ENCODE measurements at places on chromosomes 3 and 15. TPM values are rescaled to one million over a fixed set of nuclear protein-coding genes. Genes with fewer than 3 reads are reported as not detected.
A peak's percentile ranks its signal among the peaks of the same experiment; 100 is the strongest.

DNA sequence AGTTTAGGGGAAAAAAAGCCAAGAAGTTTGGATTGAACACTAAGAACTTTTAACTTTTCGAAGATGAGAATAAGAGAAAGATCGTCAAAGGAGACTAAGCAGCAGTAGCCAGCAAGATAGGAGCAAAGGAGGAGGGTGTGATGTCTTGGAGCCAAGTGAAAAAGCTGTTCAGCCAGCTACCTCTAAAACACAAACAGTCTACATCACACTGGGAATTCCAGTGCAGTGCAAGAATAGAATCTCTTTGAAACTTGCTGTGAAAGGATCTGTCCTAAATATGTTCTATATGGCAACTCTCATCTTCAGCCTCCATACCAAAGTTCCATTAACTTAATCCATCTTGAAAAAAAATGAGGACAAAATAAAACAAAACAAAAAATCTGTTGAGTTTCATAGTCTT lies 541.5 kb downstream of the MAGI1 start:
- H3K4me1 ChIP-seq, result no peaks in the 10 kb centered on the region
- DNase-seq, result no peak
- no peak overlapping the region for H3K27ac ChIP-seq
- H3K27me3 ChIP-seq, result no peaks in the 10 kb centered on the region

- H3K4me1 ChIP-seq, result peaks cover 62% of the 10 kb centered on the region
- no peak for DNase-seq
- no peaks in the 10 kb centered on the region for H3K27me3 ChIP-seq
- peak overlapping the region; percentile 99 for H3K27ac ChIP-seq
- H3K36me3 ChIP-seq, result peaks cover 13% of the 10 kb centered on the region
Observed at GRCh38 chr3:187747506-187747905, 2.2 kb upstream of the BCL6 start.

- no peak overlapping the region for H3K4me3 ChIP-seq
- no peak for DNase-seq
- no peak overlapping the region for H3K27ac ChIP-seq
- peaks cover 26% of the 10 kb centered on the region for H3K36me3 ChIP-seq
- peaks cover 32% of the 10 kb centered on the region for H3K4me1 ChIP-seq
Observed at GRCh38 chr15:75924576-75924975, 20.9 kb downstream of the FBXO22 start.

DNA sequence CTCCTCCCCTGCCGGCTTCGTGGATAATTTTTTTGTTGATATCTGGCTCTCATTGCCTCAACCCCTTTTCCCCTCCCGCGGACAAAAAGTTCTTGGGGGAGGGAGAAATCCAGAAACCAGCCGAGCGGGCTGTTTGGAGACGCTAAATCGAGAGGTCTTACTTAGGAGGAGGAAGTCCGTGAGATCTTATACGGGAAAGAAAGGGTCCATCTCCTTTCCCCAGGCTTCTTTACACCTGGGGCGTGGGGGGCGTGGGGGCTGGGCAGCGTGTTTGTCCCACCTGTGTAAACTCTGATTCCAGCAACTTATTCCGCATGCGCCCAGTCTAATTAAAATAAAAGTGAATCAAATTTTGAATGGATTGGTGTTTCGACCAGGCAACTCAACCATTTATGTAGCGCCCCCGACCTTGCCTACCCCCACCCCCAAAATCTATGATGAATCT lies 364 bp upstream of the CADPS start:
- no peaks in the 10 kb centered on the region for H3K36me3 ChIP-seq
- no peak overlapping the region for H3K4me3 ChIP-seq
- H3K27me3 ChIP-seq, result peaks cover 40% of the 10 kb centered on the region
- no peak overlapping the region for H3K27ac ChIP-seq

DNA sequence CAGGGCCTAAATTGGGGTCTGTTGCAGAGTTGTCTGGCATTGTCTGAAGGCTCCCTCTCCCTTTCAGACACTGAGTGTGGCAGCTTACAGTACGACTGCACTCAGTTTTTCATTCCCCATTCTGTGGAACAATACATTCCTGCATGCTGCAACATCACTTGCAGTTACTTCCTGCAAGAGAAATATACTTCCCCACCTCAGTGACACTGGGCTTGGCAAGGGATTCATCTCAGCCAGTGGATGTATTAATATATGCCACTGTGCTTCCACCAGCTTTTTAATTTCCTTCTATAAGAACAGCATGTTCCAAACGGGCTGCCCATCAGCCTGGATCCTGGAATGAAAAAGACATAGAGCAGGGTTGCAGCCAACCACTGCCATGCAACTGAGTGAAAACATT lies 23.1 kb downstream of the B3GALNT1 start:
- no peak for DNase-seq
- peaks cover 8% of the 10 kb centered on the region for H3K36me3 ChIP-seq
- H3K4me3 ChIP-seq, result no peak overlapping the region
- peaks cover 29% of the 10 kb centered on the region for H3K4me1 ChIP-seq
- H3K27me3 ChIP-seq, result peaks cover 5% of the 10 kb centered on the region

DNA sequence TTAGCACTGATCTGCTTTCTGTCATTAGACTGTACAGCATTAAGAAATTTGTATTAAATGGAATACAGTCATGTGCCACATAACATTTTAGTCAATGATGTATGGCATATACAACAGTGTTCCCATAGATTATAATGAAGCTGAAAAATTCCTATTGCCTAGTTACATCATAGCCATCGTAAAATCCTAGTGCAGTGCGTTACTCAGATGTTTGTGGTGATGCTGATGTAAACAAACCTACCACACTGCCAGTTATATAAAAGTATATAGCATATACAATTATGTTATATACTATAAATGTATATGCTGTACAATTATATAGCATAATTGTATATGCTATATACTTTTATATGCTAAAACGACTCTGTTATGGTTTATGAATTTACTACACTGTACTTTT lies 41.7 kb downstream of the APH1B start:
- no peak for DNase-seq
- no peak overlapping the region for H3K4me3 ChIP-seq
- no peak overlapping the region for H3K27ac ChIP-seq
- H3K27me3 ChIP-seq, result peaks cover 15% of the 10 kb centered on the region
- H3K4me1 ChIP-seq, result no peaks in the 10 kb centered on the region
- H3K36me3 ChIP-seq, result no peaks in the 10 kb centered on the region

GRCh38 chr15:78969687-78970349 lies 25.0 kb upstream of the CTSH start:
- no peak for DNase-seq
- H3K27me3 ChIP-seq, result peaks cover 8% of the 10 kb centered on the region
- H3K4me1 ChIP-seq, result no peaks in the 10 kb centered on the region
- H3K4me3 ChIP-seq, result no peak overlapping the region
- no peaks in the 10 kb centered on the region for H3K36me3 ChIP-seq

GRCh38 chr3:99681976-99682375 lies 43.6 kb downstream of the COL8A1 start:
- H3K4me3 ChIP-seq, result no peak overlapping the region
- H3K4me1 ChIP-seq, result no peaks in the 10 kb centered on the region
- H3K27ac ChIP-seq, result no peak overlapping the region
- no peaks in the 10 kb centered on the region for H3K36me3 ChIP-seq
- peaks cover 2% of the 10 kb centered on the region for H3K27me3 ChIP-seq

- H3K27ac ChIP-seq, result no peak overlapping the region
- H3K4me3 ChIP-seq, result no peak overlapping the region
- H3K36me3 ChIP-seq, result no peaks in the 10 kb centered on the region
- no peaks in the 10 kb centered on the region for H3K4me1 ChIP-seq
- DNase-seq, result no peak
Observed at GRCh38 chr3:172869368-172869771, 118.8 kb downstream of the ECT2 start.

- H3K27me3 ChIP-seq, result no peaks in the 10 kb centered on the region
- no peak overlapping the region for H3K4me3 ChIP-seq
- no peaks in the 10 kb centered on the region for H3K36me3 ChIP-seq
- H3K27ac ChIP-seq, result no peak overlapping the region
Observed at GRCh38 chr3:23590424-23591273, 215.1 kb upstream of the UBE2E1 start.

DNA sequence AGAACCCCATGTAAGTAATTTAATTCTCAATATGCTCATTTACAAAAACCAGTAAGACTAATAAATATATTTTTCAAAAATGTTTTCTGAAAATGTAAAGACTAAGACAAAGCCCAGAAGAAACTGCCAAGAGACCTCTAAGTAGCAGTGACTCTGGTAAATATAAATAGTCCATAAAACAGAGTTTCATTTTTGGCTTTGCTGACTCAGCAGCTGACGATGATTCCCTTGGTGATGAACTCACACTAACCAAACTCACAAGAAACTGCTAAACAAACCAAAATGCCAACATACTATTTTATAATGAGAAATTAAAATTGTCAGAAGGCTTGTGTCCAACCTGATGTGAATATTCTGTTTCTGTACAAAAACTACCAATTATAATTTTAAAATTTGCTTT lies 31.5 kb upstream of the IMPG2 start:
- H3K27ac ChIP-seq, result no peak overlapping the region
- peaks cover 20% of the 10 kb centered on the region for H3K36me3 ChIP-seq
- DNase-seq, result no peak
- H3K27me3 ChIP-seq, result no peaks in the 10 kb centered on the region
- H3K4me3 ChIP-seq, result no peak overlapping the region

GRCh38 chr15:48414015-48414414 lies 82.8 kb downstream of the DUT start:
- no peak for DNase-seq
- H3K4me1 ChIP-seq, result no peaks in the 10 kb centered on the region
- no peaks in the 10 kb centered on the region for H3K27me3 ChIP-seq
- no peak overlapping the region for H3K4me3 ChIP-seq
- H3K36me3 ChIP-seq, result no peaks in the 10 kb centered on the region
- H3K27ac ChIP-seq, result no peak overlapping the region

EFCC1 gene
- 0.37 TPM for total RNA-seq

NPAP1 gene
- total RNA-seq, result not detected

OXNAD1 gene
- total RNA-seq, result 29.8 TPM

P2RY12 gene
- not detected for total RNA-seq

SEMA5B gene
- not detected for total RNA-seq

CIDEC gene
- not detected for total RNA-seq

AGTR1 gene
- not detected for total RNA-seq
